Activated CD4-positive, alpha-beta T cell treated with anti-CD3 and anti-CD28 coated beads, Interleukin-2, amount 50 U/mL, for 24 hours (primary cell): ENCODE measurements at places on chromosomes 6 and 20.

- DNase-seq = no peak
Measured at GRCh38 chr20:50304501-50304856, 113.8 kb downstream of the CEBPB start.

DNA sequence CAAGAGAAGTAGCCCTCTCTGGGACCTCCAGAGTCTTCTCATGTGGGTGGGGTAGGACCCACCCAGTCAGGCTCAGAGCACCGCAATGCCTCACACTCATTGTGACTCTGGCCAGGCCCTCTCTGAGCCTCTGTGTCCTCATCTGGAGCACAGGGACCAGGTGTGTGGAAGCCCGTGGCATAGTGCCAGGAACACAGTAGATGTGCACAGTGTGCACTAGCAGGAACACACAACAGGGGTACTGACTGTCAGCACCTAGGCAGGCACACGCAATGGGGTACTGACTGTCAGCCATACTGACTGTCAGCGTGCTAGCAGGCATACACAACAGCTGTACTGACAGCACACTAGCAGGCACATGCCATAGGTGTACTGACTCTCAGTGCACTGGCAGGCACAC lies 2.0 kb upstream of the STMN3 start:
- no peak for DNase-seq

GRCh38 chr6:13065581-13065980 lies 262.8 kb downstream of the TBC1D7 start:
- DNase-seq = no peak

DNA sequence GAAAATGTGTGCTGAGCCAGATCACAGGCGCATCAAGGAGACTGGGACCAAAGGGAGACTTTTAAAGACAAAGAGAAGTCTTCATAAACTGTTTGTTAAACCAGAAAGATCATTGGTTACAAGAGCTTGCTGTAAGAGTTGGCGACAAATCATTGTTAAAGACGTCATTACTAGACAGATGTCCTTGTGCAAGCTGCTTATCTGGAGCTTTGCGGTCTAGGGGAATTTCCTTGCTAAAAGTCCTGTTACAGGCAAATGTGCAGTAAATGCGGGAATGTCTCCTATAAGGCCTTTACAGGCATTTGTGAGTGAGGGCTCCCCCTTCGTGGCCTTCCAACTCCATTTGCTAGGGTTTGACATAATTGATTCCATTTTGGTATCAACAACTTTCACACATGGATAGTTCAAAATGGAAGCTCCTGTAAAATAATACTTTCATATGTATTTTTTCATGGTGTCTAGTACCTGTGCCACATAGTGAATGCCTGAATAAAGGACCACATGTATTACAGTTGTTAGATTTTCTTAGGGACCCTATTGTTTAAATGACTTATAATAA lies 362.4 kb downstream of the UTRN start:
- DNase-seq = no peak

DNA sequence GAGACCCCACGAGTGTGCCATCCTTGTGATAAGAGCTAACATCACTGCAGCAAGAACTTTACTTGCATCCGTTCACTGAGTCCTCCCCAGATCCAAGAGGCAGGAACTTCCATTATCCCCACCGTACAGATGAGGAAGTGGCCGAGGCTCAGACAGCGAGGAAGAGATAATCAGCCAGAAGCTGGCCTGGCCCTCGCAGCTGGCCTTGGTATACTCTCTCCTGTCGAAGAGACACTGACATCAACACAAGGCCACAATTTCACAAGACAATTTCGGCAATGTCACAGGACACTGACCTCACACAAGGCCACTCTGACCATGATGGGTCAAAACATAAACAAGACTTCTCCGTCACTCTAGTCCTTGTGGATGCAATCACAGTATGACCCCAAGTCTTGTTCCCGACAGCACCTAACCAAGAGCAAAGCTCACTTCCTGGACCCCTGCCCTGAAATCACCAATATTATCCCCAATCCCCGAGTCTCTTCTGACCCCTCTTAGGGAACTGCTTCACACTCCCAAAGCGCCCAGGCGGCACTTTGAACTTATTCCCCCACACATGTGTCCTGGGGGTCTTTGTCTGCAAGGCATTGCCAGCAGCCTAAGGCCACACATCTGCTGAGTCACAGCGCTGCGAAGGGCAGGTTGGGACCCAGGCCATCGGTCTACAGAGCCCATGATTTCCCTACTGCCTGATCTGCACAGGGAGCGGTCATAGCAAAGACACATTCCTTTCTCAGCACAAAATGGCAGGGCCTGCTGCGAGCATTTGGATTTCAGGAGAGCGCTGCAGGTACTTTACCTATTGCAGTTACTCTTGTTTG lies 14.8 kb upstream of the VAPB start:
- no peak for DNase-seq

DNA sequence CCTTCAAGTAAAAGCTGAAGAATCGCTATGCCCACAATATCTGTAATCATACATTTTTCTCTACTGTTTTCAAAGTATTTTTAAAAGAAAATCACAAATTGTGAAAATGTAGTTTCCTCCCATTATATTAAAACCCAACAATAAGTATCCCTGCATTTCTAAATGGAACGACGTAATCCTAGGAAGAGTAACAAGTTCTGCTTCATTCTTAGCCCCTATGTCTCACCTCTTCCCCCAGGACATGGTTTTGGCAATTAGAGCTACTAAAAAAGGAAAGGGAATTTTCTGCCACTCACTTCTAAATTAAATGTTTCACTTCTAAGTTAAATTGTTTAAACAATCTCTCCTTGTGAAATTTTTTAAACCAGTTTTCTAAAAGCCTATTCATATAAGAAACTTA lies 47.4 kb downstream of the TBPL1 start:
- no peak for DNase-seq

- no peak for DNase-seq
Measured at GRCh38 chr6:54621285-54621684, 225.3 kb upstream of the FAM83B start.

DNA sequence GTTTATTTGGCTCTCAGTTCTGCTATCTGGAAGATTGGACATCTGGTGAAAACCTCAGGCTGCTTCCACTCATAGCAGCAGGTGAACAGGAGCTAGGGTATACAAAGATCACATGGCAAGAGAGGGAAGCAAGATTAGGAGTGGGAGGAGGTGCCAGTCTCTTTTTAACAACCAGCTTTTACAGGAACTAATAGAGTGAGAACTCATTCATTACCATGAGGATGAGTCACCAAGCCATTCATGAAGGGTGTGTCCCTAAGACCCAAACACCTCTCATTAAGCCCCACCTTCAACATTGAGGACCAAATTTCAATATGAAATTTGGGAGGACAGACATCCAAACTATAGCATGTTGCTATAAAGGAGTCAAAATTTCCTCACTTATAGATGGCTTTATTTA lies 85.4 kb upstream of the HCRTR2 start:
- DNase-seq = no peak

- no peak for DNase-seq
Measured at GRCh38 chr6:3575166-3575565, 118.3 kb upstream of the SLC22A23 start.

- no peak for DNase-seq
Measured at GRCh38 chr20:41862476-41862875, 244.3 kb upstream of the CHD6 start.

DNA sequence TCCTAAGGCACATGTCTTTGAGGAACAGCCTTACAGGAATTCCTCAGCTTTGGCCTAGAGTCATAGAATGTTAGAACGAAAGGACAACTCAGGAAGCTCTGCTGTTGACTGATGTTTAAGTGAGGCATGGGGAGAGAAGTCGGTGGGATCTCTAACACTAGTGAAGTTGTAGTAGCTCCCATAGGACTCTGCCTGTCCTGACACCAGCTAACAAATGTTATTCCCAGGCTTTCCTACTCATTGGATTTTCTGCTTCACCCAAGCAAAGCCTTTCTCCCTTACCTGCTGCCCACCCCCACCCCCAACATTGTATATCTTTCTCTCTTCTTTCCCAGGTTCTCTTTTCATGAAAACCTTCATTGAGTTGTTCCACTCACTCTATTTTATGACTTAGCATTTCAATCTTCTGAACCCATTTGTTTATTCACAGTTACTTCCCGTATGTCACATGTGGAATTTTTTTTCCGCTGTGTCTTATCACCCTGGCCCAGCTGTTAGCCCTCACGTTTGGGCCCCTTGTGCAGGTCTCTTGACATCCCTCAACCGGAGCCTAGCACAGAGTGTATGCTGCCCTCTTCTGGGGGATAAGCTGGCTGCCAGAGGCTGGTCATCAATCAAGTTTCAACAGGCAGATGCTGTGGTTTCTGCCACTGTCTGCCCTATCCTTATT lies 39.2 kb upstream of the RNF8 start:
- DNase-seq = no peak

DNA sequence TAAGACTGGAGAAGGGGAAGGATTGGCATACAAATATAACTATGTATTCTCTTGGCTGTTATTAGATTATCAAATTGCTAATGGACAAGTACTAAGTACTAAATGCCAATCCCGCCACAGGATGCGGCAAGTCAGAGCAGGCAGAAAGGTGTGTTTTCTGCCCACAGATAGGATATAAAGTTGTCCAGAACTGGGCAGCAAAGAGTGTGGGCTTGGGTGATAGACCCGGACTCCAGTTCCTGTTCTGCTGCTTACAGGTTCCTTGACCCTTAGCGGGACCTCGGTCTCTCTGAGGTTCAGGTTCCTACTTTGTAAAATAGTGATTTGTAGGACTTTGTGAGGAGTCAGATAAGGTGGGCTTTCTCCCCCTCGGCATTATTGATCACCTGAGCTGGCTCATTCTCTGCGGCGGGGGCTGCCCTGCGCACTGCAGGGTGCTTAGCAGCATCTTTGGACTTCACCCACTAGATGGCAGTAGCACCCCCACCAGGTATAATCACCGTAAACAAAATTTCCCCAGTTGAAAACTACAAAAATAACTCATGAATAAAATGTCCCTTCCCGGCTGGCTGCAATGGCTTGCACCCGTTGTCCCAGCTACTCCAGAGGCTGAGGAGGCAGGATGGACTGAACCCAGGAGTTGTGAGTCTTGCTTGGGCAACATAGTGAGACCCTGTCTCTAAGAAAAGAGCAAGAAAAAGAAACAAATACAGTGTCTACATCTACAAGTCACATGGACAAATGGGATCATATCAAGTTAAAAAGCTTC lies 193.1 kb downstream of the DOK5 start:
- no peak for DNase-seq

DNA sequence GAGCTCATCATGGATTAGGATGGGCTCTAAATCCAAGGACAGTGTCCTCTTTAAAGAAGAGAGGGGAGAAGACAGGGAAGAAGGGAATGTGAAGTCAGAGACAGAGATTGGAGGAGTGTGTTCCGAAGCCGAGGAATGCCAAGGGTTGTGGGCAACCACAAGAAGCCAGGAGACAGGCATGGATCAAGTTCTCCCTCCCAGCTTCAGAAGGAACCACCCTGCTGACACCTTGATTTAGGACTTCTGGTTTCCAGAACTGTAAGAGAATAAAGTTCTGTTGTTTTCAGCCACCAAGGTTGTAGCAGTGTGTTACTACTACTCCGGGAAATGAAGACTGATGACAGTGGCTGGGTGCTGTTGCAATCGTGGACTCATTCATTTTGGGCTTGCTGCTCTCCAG lies 120.1 kb downstream of the RPS12 start:
- no peak for DNase-seq

- no peak for DNase-seq
Measured at GRCh38 chr20:10927936-10928840, 254.4 kb upstream of the JAG1 start.

DNA sequence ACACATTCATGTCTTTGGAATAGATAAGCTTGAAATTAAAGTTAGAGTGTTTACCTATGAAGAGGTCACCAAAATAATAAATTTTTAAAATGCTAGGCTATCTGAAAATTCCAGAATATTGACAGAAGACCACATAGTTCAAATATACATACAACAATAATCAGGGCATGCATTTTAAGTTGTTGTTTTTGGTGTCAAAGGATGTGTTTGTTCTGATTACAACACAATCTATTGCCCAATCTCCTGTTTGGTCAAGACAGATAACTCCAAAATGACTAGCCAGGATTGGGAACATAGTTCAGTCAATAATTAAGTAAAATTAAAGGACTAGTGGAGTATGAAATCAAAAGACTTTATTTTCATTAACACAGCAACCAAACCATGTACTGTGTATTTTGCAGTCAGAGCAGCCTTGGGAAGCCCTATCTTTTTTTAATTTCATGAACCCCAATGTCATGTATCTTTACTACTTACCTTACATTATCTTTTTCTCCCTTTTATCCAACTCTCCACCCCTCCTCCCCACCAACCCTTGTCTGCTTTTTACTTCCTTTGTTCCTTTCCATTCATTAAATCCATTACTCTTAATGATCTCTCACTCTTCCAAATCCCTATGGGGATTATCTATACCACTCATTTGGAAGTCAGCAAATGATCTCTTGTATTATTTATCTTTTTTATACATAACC lies 111.2 kb downstream of the CDK19 start:
- DNase-seq = no peak

DNA sequence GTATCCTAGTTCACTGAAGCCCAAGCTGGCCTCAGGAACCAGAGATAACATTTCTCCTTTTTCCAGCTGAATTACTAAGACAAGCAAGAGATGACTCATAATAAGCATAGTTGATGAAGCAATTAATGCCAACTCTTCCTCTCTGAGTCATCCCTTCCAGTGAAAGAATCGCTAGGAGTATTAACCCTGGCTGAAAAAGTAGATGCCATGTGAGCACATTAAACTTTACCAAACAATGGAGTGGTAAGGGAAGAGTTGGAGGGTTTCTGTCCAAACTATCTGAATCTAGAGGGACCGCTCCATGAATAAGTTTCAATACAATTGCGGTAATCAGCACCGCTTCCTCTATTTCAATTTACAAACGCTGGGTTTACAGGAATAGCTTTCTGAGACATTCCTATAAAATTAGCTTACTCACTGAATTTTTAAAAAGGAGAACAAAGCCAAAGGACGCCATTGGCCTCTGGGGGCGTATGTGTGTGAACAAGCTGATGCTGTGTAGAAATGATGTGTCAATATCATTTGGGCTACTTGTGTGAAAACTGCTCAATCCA lies 48.3 kb downstream of the ATXN1 start:
- peak; percentile 41 for DNase-seq

- DNase-seq = no peak
Measured at GRCh38 chr20:40471261-40471629, 217.8 kb downstream of the MAFB start.

- DNase-seq = no peak
Measured at GRCh38 chr6:170063851-170064602, 226.9 kb downstream of the DLL1 start.
